ENCODE measurements at places on chromosomes 11 and 22. TPM values are rescaled to one million over a fixed set of nuclear protein-coding genes. Genes with fewer than 3 reads are reported as not detected.

SLN gene
- not detected for total RNA-seq

C11orf42 gene
- total RNA-seq: not detected

TH gene
- total RNA-seq: not detected

BIRC3 gene
- 0.68 TPM for total RNA-seq

GRCh38 chr11:47688111-47688510, 27.1 kb downstream of the AGBL2 start:
- no peak for DNase-seq

- peak; percentile 69 for DNase-seq
Measured at GRCh38 chr11:108929241-108929640, 264.4 kb downstream of the DDX10 start.
